Right ventricle myocardium superior (tissue), 1 donor: ENCODE measurements at places on chromosomes 2 and 18.

DNA sequence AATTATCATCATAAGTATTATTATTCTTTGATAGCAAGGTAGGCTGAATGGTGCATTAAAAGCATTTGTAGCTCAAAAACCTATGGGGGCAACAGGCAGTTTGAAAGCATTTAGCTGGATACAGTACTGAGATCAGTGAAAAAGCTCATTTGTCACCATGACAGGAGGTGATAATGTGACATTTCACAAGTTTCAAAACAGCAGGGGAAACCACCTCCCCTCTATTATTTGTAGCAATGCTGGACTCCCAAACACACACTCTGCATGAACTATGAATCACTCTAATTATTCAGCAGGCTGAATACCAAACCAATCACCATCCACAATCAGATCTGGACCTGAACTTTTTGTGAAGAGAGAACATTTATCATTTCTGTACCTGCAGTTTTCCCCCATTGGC, 63.4 kb downstream of the MYO5B start:
- no peak for DNase-seq

DNA sequence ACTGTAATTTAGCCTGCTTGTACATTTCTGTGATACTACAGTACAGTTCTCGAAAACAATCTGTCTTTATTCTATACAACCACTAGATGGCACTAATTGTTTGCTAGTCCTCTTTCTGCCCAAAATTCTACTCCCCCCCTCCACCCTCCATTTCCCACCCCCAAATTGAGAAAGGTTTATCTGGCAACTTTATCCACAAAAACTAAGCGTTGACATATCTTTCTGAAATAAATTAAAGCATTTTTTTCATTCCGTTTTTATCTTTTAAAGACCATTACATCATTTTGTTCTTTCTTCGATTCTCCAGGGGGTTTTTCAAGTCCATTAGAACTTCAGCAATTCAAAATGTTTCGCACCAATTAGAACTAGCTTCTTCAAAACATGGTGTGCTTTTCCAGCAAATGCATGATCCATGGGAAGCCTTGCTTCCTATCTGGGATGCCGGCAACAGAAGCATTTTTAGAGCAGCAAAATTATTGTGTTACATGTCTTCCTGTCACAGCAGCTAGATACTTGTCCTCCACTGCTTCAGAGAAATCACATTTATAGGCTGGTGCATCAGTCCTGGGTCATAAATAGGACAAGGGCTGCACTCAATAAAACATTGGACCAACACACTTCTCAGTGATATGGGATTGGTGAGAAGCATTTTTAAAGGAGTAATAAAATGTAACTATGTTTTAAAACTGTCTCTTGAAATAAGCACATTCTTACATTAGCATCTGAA, 241.3 kb downstream of the PAX3 start:
- no peak for DNase-seq

DNA sequence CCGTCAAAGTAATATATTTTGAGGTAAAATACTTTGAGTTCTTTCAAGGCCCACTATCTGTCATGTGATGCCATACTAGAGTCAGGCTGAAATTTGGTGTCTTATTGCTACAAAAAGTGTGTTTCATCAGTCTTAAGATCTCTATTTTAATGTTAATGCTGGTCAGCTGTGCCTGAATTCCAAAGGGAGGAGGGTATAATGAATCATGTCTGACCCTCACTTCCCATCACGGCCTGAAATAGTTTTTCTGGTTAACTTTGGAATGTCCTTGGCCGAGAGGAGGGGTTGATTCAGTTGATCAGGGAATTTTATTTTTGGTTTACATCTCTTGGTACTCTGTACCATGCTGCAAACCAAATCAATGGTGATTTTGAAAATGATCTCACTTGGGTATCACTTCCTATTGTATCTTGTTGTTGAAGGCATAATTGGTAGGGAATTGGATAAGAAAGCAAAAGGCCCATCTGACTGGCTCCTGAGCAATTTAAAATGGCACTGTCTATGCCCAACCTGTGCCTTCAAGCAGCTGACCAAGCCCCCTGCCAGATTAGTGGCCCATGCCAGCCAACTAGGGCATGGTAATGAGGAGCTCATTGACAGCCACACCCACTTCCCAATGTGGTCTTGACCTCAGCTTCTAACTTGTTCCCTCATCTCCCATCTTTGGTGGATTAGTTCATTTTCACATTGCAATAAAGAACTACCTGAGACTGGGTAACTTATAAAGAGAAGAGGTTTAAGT, 6.1 kb upstream of the SLC35F5 start:
- no peak for DNase-seq

DNA sequence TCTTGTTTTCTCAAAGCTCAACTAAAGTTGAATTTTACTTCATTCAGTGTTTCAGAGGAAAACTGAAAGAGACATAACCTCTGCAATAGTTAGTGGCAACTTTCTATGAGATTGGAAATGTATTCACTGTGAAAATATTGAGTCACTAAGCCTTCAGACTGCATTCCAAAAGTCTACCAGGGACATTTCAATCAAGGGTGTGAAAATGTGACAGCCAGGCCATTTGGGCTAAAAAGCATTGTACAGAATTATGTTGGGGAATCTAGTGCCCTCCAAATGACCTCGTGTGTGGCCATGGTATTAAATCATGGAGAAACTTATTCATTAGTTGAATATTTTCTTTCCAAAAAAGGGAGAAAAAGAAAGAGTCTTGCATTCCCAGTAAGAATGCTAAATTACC, 251.9 kb downstream of the GRB14 start:
- no peak for DNase-seq

GRCh38 chr18:31252522-31252921, 65.4 kb upstream of the DSG1 start:
- no peak for DNase-seq

- DNase-seq: no peak
Observed at GRCh38 chr2:37767959-37768925, 96.8 kb upstream of the CDC42EP3 start.

DNA sequence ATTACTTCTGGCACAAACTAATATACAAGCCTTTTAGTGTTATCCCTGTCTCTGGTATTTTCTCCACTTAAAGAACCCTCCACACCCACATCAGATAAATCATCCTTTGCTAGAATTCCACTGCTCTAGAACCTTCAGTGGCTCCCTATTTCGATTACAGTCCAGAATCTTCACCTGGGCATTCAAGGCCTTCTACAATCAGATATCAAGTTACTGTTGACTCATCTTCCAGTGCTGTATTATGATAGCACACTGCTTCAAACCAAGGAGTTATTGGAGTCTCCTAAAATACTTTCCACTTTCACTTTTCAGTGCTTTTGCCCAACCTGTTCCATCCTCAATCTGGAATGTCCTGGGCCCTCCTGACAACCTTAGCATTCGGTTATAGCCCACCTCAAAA, 3.4 kb downstream of the CGREF1 start:
- no peak for DNase-seq

DNA sequence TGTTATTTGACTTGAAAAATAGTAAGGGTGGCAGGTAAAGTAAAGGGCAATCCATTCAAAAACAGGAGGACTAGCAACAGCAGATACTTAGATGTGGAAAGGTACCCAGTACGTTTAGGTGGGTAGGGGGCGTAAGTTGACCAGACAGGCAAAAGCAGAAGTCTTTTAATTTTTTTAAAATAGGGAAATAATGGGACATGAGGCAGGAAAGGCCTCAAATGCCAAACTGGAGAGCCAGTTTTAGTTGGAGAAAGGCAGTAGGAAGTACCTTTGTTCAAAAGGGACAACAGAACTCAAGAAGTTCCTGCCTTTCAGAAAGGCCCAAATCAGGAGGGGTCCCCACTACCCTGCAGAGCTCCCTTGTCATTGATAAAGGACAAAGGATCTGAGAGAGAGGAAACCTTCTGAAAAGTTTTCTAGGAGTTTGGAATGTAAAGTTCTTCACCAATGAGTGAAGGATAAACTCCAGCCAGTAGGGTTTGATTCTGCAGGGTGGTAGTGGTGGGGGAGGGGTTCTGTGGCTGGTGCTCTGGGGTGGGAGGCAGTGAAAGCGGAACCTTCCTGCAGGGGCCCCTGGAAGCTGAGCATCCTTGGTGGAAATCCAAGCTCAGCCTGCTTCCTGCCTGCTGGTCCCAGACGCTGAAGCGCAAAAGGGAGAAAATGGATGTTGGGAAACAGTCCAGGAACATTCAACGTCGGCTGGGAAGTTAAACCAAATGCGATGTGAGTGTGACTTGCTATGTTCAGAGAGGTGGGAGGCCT, 40.1 kb downstream of the TMEM17 start:
- DNase-seq: no peak

DNA sequence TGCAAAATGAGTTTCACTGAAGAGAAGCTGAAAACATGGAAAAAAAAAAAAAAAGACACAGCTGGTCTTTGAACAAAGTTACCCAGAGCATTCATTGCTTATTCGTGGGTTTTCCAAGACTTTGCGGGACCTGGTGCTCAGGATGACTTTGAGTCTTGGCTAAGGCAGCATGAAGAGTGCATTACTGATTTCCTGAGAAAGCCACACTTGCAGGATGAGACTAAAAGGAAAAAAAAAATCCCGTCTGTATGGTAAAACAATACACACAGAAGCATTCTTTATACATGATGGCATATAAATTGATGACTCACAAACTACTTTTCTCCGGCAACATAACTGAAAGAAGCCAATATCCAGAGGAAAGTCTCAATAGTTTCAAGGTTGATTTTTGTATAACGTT, 195.4 kb downstream of the SPP2 start:
- no peak for DNase-seq

- no peak for DNase-seq
Observed at GRCh38 chr2:54952978-54953456, 97.2 kb downstream of the RTN4 start.

- DNase-seq: no peak
Observed at GRCh38 chr2:134283661-134284060, 29.8 kb downstream of the MGAT5 start.

GRCh38 chr2:119827866-119828507, 68.3 kb downstream of the PTPN4 start:
- no peak for DNase-seq

GRCh38 chr18:39190508-39190907, 1624.9 kb upstream of the CELF4 start:
- DNase-seq: no peak

DNA sequence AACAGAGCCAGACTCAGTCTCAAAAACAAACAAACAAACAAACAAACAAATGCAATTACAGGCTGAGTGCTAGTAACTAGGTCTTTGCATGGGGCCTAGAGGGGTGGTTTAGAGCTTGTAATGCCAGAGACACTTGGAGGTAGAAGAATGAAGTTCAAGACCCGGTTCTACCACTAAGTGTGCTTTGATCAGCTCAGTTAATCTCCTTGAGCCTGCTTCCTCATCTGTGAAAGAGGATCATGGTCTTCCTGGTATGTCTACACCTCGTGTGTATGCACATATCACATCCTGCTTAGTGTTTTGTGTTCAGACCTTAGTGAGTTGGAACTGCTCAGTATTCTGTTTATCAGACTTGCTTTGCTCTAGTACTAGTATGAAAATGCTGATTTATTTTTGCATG, 4.8 kb upstream of the ATP6V1C2 start:
- DNase-seq: no peak

GRCh38 chr2:99938250-99938649, 204.1 kb downstream of the AFF3 start:
- DNase-seq: no peak

DNA sequence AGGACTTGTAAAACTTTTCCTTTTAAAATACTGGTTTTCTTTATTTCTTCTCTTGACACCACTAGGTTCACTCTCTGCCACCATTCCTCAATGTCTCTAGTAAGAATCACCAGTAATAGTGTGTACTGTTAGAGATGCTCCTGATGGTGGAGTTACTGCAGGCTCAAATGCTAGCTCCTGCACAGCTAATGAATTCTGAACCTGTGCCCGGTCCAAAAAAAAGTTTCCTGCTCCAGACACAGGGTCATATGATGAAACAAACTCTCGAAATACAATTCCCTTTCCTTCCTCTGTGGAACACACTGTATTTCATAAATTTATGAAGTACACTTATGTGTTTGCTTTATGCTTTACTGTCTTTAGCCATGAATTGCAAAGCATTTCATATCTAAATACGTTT, 19.2 kb downstream of the PMS1 start:
- no peak for DNase-seq

DNA sequence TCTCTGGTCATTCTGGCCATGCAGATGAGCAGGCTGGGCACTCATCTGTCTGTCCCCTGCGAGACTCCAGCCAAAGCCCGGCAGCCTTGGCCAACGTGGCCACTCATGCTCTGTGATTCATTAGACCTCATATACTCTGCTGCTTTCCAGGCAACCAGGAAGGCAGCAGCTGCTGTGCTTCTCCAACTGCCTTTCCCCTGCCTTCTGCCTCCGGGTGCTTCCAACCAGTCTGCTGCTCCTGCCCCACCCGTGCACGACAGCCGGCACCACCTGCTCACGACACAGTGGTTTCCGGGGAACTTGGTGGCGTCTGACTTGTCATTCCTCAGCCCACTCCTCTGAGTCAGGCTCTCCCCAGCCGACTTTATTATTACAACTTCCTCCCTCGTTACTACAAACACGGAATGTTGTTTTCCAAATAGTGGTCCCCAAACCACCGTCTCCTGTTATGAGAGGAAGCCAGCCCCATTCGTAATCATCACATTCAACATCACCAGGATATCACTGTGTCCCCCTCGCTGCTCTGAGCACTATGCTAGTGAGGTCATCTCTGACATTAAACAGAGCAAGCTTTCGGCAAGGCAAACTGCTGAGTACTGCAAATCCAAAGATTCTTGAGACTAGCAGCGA, 392.4 kb downstream of the ALK start:
- peak; percentile 47 for DNase-seq

- DNase-seq: no peak
Observed at GRCh38 chr2:241256168-241256545, 59.3 kb downstream of the HDLBP start.

DNA sequence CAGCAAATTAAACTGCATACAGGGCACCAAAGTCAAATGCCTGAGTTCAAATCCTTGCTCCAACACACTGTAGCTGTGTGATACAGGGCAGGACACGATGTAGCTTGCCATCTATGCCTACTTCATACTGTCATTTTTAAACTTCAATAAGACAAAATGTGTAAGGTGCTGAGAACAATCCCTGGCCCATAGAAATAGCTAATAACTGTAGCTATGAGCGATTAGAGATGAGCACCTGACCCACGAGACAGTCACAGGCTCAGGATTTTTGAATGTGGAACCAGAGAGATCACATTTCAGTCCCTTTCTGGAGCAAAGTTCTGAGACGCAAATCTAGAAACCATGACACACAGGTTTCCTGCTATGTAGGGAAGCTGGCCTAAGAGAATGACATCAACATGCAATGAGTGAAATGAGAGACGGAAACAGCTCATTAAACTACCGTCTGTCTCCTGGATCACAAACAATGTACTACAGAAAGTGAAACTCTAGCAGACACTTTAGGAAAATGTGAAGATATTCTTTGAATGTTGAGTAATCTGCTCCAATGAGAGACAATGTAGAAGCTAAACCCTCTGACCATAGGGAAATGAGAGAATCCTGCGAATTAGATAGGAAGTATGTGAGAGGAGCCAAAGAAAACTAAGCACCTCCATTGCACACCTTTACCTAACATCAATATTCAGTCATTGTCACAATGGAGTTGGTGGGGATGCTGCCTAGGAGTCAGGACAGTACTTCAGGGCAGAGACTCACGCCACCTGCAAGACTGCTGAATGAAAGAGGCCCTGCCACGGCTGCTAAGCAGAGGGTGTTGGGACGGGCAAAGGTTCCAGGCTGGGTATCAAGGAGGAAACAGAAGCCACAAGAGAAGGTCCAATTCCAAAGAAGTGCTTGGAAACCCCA, 25.5 kb downstream of the B4GALT6 start:
- no peak for DNase-seq

GRCh38 chr18:75502286-75502685, 74.8 kb upstream of the SMIM21 start:
- no peak for DNase-seq
